ENCODE measurements at places on chromosomes 13 and 19.

GRCh38 chr13:112616586-112617362 is 28.8 kb upstream of the TUBGCP3 start:
- no peak for DNase-seq

- no peak for DNase-seq
Observed at GRCh38 chr13:30074431-30074830, 224.0 kb upstream of the UBL3 start.

DNA sequence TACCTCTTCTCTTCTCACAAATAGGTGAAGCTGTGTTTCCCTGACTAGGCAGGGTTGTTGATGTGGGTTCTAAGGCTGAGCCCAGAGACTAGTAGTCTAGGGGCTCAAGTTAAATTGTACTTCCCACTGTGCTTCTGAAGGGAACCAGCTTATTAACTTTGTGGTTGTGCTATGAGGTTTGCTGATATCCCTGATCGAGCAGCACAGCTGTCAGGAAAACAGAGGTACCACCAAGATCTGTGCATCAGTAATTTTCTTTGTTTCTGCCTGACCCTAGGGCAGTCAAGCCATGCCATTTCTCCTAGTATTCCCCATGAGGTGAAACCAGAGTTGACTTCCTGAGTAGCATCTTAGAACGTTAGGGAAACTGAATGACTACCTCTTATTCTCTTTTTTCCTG is 853.8 kb upstream of the MIR17HG start:
- DNase-seq = no peak

DNA sequence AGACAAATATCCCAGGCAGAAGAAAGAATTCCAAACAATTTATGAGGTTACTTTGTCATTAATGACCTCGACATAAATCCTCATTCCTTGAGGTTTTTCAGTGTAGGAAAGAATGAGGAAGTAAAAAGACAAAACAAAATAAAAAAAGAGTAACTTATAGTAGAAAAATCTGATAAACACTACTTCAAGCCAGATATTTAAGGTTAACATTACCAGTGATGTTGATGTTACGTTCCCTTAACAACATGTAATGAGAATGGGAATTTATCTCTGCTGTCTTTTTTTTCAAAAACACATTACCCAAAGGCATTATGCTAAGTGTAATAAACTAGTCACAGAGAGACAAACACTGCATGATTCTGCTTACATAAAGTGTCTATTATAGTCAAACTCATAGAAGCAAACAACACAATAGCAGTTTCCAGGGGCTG is 935.1 kb downstream of the SLITRK1 start:
- DNase-seq = no peak

Measured in NCI-H2227 treated with DMSO at 0.1 percent for 48 hours (cell line).